ENCODE measurements at places on chromosomes 11 and 22.

DNA sequence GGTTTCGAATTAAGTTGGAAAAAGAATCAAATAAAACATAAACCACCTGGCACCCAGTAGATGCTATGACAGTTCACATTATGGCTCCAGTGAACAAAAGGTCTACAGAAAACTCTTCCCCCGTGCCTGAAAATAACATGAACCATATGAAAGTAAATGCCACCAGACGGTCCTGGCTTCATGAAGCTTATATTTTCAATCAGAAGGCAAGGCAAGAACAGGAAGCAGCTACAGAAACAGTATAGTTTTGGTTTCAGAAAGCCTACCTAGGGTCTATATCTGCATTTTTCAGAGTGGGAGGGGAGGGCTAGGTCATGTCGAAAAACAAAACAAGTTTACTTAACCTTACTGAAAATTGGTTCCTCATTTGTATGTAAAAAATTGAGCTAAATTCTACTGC lies 9.8 kb downstream of the RAB30 start:
- no peak for DNase-seq

GRCh38 chr22:28341001-28341400 lies 338.6 kb downstream of the TTC28 start:
- no peak for DNase-seq

DNA sequence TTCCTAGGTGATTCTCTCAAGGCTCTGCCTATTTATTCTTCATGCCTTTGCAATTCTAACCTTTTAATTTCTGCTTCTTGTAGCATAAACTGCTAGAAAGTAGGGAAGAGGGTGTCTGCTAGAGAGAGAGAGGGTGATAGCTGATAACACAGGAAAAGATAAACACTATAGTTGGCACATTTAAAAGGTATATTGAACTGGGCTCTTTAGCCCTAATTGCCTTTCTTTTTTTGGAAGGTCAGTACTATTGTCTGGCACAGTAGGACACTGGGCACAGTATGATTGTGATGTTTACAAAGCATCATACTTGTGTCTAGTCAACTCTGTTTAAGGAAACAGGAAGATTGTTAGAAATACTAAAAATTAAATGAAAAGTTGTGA lies 33.3 kb downstream of the TEAD1 start:
- DNase-seq: no peak

- peak; percentile 33 for DNase-seq
These were observed 26.5 kb downstream of the SGSM3 start for GRCh38 chr22:40396882-40397281.

GRCh38 chr22:39444247-39444800 lies 12.5 kb upstream of the MGAT3 start:
- DNase-seq: no peak

- no peak for DNase-seq
These were observed 29.7 kb upstream of the GNB1L start for GRCh38 chr22:19884161-19884953.

DNA sequence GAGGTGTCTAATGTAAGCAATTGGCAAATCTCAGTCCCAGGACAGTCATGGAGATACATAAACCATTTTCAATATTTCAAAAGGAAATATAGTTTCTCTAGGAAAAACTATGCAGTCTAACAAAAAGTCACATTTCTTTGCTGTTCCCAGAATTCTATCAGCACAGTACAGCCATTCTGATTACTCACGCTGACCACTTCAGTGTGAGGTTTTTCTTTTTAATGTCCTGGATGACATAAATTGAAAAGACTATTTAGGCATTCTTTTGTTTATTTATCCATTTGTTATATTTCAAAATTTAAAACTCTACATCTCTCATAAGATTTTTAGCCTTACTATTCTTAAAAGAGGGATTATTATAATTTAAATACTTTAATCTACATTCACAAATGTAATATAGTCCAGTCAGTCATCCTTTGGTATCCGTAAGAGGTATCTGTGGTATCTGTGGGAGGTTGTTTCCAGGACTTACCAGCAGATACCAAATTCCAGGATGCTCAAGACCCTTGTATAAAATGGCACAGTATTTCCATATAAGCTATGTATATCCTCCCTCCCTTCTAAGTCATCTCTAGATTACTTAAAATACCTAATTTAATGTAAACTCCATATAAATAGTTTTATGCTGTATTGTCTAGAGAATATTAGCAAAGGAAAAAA lies 331.1 kb upstream of the PITPNB start:
- DNase-seq: no peak

DNA sequence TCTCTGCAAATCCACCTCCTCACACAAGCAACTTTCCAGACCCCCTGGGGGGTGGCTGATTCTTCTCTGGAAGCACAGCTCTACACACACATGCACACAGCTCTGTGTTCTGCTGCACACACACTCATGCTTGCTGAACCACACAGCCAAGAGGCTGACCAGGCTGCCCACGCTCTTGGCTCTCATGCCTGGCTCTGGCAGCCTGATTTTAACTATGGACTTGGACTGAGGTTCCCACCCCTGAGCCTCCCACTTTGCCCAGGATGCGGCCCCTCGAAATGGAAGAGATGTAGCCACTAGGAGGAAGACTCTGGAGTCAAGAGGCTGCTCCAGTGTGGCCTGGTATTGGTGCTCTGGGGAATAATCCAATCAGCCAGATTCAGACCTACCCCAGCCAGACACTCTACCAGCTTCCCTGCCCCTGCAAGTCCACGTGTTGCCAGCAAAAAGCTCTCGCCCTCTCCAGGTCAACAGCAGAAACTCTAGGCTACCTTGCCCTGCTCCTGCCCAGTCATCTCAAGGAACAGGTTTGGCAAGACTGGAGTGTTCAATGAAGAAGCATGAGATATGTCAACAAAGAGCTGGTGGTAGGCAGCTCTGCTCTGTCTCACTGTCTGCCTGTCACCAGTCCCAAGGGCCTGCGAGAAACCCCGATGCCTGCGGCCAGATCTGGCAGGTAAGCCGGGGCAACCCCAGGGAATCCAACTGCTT lies 8.8 kb upstream of the CASTOR1 start:
- DNase-seq: no peak

- peak; percentile 30 for DNase-seq
These were observed 110.2 kb downstream of the TEAD1 start for GRCh38 chr11:12784445-12784844.

- no peak for DNase-seq
These were observed 7.9 kb upstream of the SCGB1A1 start for GRCh38 chr11:62410972-62411371.

All from brain pericyte (primary cell).